ENCODE measurements at places on chromosomes 2 and 18.

GRCh38 chr2:121212661-121213325 lies 72.2 kb downstream of the TFCP2L1 start:
- no peak for DNase-seq

DNA sequence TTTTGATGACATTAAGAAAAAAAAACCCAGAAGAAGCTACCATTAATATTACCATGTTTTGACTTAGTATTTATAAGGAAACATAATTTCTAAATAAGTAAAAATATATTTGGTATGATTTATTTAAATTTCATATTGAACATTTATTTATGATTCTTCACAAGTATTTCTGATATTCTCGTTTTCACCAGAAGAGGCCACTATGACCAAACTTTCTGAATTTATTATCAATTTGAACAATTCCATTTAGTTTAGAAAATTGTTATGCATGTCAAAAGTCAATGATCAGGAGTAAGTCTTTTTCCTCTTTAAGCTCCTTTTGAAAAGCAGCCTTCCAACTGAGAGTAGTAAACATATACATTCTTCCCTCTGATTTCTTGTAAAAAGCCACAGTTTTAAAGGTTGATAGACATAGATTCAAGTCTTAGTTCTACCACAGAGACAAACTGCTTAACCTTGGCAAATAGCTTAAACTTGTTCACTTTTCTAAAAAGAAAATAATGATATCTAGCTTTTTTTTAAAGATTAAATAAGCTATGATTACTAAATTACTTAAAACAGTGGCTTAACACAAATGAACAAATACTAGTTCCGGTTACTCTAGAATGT lies 329.9 kb downstream of the TRIB2 start:
- DNase-seq, result no peak

DNA sequence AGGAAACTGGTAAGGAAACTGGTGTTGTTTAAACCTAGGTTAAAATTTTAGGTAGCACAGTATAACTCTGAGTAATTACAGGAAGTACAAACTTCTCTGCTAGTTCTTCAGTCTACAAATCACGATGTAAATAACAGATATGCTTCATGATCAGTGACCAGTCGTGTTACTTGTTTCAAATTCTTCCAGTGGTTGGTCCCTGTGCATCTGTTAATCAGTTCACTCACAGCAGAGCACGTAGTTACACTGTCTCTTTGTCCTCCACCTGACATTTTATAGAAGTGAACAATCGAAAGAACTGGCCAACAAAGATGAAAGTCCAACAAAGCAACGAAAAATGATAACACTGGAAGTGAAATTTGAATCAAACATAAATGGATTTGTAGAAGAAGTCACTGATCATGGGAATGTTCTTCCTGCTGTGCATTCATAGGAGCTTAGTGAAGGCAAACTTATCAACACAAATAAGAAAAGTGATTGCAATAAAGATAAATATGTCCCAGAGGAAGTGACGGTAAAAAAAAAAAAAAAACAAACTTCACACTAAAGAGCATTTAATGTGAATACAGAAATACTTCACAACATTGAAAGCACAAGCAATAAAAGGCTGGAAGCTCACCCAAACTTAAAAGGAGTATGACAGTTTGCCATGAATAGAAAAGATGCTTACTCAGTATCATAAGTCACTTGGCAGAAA lies 7.0 kb downstream of the EIF2AK2 start:
- no peak for DNase-seq

GRCh38 chr2:85858841-85859240 lies 29.9 kb downstream of the ST3GAL5 start:
- no peak for DNase-seq

- no peak for DNase-seq
Observed at GRCh38 chr2:211673133-211673905, 865.3 kb downstream of the ERBB4 start.

DNA sequence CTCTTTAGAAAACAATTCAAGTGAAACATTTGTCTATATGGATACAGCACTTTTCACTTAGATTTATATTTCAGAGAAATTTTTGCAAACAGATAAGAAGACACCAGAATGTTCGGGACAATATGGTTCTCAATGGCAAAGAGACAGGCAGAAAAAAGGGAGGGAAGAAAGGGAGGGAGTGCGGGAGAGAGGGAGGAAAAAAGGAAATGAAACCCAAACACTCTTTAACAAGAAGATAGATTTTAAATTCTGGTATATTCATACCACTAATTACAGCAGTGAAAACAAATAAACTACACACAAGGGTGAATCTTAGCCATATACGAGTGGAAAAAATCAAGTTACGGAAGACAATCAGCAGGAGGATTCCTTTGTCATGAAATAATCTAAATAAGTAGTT lies 3.0 kb downstream of the PASK start:
- DNase-seq, result no peak

- DNase-seq, result no peak
Observed at GRCh38 chr2:219010162-219010756, 17.0 kb upstream of the CRYBA2 start.

- no peak for DNase-seq
Observed at GRCh38 chr2:208000701-208001395, 24.5 kb downstream of the PLEKHM3 start.

DNA sequence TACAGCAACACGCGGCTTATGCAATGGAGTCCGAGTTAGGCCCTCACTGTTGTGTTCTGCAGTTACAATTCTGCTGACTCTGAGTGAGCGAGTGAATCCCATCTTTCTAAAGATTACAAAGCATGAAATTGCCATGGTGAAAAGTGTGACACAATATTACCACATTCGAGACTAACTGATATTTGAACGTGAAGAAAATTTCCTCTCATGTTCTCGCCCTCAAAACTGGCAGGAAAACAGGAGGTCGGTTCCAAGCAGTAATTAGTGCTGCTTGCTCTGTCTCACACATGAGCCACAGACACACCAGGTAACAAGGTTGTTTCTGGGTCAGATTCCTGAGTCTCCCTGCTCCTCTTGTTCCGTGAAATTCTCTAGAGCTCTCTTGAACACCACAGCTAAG lies 93.7 kb upstream of the RIOK3 start:
- no peak for DNase-seq

- no peak for DNase-seq
Observed at GRCh38 chr2:134576478-134576877, 142.3 kb downstream of the TMEM163 start.

GRCh38 chr2:64414736-64415435 lies 39.1 kb upstream of the LGALSL start:
- no peak for DNase-seq

DNA sequence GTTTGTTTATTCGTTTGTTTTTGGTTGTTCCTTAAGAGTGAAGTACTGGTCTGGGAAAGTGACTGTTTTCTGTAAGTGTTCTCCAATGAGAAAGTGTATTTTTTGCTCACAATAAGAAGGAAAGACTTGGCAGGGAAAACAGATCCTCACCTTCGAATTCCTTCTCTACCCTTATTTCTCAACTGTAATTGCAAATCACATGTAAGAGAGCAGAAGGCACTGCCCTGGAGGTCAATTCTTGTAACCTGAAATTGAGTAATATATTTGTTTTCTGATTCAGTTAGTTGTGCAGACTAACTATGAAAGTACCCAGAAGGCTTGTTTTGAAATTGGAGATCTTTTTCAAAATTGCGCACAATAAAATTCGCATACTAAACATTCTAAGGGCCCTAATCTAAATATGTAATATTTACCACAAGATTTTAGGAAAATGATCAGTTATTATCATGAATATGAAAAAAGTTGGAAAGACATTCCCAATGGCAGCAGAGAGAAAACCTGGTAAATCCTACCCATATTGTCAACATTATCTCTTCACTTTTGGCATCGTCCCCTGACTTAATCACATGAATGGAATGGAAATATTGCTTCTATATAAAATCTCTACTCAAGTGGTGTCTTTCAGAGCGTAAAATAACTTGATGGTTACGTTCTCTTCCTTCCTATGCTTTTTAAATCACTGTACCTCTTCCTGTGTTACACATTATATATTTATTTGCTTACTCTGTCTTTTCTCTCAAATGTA lies 24.1 kb downstream of the TFPI start:
- no peak for DNase-seq

GRCh38 chr2:147636886-147637285 lies 207.9 kb upstream of the ACVR2A start:
- no peak for DNase-seq

DNA sequence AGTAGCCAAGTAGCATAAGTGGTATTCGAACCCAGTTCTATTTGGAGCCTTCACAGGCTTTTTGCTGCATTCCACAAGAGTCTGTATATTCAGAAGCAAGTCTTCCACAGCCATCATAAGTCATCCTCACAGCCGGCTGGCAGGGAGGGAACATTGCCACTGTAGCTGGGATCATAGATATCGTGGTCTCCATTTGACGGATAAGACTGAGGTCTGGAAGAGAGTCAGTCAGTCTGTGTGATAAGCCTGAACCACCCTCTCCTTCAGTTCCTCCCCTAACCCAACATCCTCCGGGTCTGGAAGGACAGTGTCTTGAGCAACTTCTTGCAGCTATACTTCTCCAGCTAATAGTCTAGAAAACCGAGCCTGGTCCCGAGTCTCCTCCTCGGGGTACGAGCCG lies 17.0 kb upstream of the C1QL2 start:
- no peak for DNase-seq

DNA sequence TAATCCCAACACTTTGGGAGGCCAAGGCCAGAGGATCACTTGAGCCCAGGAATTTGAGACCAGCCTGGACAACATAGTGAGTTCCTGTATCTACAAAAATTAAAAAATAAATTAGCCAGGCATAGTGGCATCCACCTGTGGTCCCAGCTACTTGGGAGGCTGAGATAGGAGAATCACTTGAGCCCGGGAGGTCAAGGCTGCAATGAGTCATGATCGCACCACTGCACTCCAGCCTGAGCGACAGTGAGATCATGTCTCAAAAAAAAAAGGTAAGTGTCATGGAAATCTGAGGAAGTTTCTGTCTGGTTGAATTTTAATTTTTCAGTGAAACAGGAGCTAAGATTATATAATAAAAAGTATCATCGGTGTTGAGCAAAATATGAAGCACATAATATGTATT lies 2.5 kb upstream of the C2orf15 start:
- no peak for DNase-seq

DNA sequence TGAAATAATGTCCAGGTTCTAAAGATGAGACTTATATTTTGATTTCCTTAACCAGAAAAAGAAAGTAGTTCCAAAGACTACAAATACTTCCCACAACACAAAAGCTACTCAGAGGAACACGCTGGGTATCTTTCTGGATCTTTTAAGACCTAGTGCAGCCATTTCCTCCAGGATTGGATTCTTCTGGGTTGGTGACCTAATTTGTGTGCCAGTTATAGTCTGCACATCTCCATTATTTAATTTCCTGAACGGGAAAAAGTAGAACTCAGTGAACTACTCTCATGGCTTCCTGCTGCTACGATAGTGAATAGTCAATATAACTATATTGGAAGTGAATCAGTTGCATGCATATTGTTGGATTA lies 1.5 kb downstream of the TMEM87B start:
- no peak for DNase-seq

- DNase-seq, result no peak
Observed at GRCh38 chr2:181157326-181157725, 176.9 kb downstream of the UBE2E3 start.

GRCh38 chr2:143128681-143129580 lies at the start of gene ARHGAP15:
Gene ARHGAP15, plus strand, starts transcription at chr2:143129419.
- DNase-seq, result peak; percentile 45

GRCh38 chr2:19818543-19818942 lies 83.2 kb downstream of the TTC32 start:
- no peak for DNase-seq

- no peak for DNase-seq
Observed at GRCh38 chr2:60316381-60317033, 236.9 kb downstream of the BCL11A start.

- no peak for DNase-seq
Observed at GRCh38 chr2:128180031-128180430, 89.0 kb downstream of the UGGT1 start.

GRCh38 chr2:45280794-45281193 lies 271.5 kb upstream of the SIX2 start:
- DNase-seq, result no peak

DNA sequence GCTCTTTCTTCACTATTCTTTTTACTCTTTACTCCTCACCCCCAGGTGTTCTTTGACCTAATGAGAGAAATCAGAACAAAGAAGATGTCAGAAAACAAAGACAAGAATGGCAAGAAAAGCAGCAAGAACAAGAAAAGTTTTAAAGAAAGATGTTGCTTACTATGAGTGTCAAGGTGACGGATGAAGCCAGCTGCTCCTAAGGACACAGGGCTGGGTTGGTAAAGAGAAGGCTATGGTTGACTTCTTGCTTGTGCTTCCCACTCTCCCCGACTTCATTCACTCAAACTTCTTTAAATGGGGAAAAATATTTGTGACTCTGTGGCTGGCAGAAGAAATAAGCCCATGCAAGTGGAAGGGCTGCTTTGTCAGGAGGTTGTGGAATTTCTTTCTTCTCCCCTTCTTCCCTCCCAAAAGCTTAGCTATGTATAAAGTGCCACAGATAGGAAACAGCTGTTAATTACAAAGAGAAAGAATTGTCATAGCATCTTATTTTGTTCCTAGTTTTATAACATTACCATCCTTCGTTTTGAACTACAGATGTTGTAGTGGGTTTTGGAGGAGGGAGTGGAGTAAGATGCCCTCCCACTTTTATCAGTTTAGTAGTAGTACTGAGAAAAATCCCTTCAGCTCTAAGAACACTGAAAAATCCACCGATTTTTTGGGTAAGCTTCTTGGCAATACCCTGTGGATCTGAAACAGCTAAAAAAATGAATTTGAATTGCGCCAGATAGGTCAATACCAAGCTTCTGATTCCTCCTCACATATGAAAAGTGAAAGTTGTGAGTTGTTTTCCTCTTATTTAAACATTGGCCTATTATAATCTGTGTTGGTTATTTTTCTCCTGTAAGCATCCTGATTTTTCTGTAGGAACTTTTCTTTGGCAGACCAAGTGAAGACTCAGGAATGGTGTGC lies 40.7 kb downstream of the RALB start:
- no peak for DNase-seq

GRCh38 chr18:59540780-59541179 lies 156.4 kb downstream of the CCBE1 start:
- no peak for DNase-seq

GRCh38 chr2:212727751-212728150 lies 189.1 kb upstream of the ERBB4 start:
- DNase-seq, result no peak

- no peak for DNase-seq
Observed at GRCh38 chr2:196927376-196928225, 1.1 kb upstream of the PGAP1 start.

DNA sequence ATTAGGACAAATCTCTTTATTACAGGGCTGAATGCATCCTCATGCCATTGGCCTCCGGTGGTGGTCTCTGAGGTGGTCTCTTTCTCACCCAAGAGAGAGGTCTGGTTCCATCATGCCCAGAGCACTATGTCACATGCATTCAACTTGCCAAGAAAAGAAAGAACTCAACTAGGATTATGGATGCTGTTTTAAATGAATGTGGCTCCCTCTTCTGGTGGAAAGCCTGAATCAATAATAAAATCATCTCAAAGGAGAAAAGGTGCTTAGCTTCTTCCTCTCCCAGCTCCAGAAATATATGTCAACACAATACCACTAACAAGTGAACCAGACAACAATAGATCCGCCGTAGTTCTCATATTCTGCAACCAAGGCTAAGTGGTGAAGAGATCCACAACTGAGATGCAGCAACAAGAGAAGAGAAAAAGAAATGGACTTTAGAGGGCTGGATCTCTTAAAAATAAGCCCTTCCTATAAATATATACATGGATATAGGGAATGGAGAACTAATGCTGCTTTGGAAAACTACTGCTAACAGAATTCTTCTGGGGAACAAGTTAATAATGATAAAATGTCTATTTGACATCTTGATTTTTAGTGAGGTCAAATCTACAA lies 396.8 kb downstream of the NCKAP5 start:
- DNase-seq, result no peak

Measured in activated CD4-positive, alpha-beta T cell treated with anti-CD3 and anti-CD28 coated beads for 1 hour (primary cell).